ENCODE measurements at places on chromosomes 16 and 17.

GRCh38 chr17:38673707-38674013 lies 1.1 kb downstream of the EPOP start:
- no peaks in the 10 kb centered on the region for H3K36me3 ChIP-seq
- peak overlapping the region; percentile 79 for H3K27ac ChIP-seq
- peaks cover 20% of the 10 kb centered on the region for H3K4me1 ChIP-seq

DNA sequence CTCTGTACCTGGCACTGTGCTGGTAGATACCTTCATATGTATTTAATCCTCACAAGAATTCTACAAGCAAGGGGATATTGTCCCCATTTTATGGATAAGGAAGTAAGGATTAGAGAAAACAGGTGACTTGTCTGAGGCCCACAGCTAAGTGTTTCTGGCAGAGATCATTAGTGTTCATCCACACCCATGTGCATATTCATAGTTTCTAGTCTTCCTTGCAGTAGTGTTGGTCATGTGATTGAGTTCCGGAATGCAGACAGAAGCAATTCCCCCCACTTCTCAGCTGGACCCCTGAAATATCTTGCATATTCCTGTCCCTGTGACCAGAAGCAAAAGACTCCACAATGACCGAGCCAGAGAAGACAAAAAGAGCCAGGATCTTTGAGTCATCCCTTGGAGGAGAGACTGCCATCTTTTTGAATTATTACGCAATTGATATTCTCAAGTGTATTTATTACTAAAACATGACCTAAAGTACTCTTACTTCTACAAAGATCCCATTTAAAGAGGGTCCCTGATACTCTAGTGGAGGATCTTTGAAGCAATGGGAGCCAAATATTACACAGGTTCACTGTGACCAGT lies 43.4 kb downstream of the SOX9 start:
- no peak for DNase-seq
- no peaks in the 10 kb centered on the region for H3K4me1 ChIP-seq
- H3K27ac ChIP-seq = no peak overlapping the region

GRCh38 chr17:4327606-4328005 lies 38.9 kb downstream of the UBE2G1 start:
- H3K27me3 ChIP-seq = no peaks in the 10 kb centered on the region
- H3K4me3 ChIP-seq = no peak overlapping the region

GRCh38 chr16:88623858-88624257 lies 14.5 kb upstream of the IL17C start:
- no peak overlapping the region for H3K27ac ChIP-seq
- no peaks in the 10 kb centered on the region for H3K4me1 ChIP-seq
- no peak overlapping the region for H3K4me3 ChIP-seq
- DNase-seq = no peak
- H3K36me3 ChIP-seq = no peaks in the 10 kb centered on the region
- no peaks in the 10 kb centered on the region for H3K27me3 ChIP-seq
